ENCODE measurements at places on chromosomes 12 and 14. TPM values are rescaled to one million over a fixed set of nuclear protein-coding genes. Genes with fewer than 3 reads are reported as not detected.

Gene OLR1
- 1.4 TPM for polyA plus RNA-seq

DNA sequence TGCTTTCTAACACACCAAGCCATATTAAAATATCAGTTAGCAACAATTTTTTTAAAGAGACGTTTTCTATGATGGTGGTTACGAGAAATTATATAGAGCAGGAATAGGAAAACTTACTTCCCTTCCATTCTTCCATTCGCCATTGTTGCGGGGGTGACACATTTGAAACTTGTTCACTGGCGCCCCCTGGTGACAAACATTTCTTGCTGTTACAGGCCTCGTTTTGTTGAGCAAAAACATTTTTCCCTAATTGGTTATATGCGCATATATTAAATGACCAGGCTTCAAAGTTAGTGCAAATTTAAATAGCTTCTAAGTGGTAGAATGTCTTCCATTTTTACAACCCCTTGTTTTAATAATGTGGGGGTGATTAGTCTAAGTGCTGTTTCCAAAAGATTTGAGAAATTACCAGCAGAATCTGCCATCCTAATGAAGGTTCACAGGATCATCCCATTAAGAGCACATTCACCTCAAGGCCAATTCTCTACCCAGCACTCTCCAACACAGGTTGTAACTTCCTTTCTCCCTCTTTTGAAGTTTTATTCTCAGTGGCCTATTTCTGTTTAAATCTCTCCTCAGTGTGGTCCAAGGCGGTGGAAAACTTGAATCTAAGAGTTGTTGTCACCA lies 1124.7 kb downstream of the FLRT2 start:
- DNase-seq = no peak

DNA sequence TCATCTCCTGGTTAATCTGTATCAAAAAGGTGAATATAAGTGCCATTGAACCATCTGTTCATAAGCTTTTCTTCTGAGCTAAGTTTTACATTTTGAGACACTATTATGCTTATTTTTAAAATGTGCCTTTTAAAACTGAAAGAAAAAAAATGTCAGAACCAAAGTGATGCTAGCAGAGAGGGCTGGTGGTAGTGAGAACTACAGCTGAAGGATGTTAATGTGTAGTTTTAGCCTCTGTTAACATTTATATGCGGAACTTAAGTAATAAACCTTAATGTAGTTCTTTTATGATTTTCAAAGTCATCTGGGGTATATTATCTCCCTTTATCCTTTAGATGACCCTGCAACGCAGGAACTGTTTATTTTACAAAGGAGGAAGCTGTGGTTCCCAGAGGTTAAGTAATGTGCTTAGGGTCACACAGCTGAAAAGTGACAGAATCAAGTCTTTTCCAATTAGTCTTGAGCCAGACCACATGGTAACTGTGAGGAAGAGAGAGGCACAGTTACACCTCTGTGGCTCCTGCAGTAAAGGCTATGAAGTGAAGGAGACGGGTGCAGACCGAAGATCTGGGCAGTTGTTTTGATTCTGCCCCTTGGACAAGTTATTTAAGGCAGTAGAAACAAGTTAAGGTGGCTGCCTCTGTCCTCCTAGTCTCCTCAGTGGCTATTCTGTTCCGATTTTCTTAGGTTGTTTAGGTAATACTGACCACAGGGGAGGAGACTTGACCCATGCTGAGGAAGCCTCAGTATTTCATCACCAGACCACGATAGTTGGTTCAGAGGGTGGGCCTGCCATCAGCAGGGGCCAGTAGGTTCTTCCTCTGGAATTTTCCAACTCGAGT lies 23.9 kb downstream of the GNG2 start:
- no peak for DNase-seq

DNA sequence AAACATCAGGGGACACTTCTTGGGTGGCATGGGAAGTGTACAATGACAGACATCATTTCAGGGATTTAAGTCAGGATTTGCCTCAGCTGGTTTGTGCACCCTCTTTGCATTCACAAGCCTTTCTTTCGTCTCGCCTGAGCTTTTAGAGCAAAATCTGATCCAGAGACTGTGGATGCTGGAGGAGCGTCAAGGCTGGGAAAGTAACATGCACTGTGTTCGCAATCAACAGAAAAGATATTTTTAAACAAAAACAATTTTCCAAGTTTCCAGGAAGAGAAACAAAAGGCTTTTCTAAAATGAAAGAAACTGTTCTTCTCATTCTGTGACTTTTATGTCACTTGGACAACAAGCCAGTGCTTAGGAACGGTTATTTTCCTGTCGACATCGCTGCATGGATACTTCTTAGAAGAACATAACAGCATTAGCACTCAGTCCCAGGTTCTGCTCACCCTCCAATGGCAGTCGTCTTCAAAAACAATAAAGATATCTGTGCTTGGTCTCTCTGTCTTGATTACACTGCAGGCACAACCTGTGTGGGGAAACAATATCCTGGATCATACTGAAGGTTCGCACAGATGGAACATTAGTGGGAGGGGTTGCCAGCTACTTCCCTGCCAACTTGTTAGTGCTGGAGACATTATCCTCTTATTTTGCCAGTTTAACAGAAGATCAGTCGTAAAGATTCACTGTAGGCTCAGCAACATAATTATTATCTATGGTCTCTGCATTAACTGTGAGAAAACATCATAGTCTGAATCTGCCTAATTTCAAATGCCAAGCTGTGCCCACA lies 403.3 kb upstream of the ATP2B1 start:
- no peak for DNase-seq

DNA sequence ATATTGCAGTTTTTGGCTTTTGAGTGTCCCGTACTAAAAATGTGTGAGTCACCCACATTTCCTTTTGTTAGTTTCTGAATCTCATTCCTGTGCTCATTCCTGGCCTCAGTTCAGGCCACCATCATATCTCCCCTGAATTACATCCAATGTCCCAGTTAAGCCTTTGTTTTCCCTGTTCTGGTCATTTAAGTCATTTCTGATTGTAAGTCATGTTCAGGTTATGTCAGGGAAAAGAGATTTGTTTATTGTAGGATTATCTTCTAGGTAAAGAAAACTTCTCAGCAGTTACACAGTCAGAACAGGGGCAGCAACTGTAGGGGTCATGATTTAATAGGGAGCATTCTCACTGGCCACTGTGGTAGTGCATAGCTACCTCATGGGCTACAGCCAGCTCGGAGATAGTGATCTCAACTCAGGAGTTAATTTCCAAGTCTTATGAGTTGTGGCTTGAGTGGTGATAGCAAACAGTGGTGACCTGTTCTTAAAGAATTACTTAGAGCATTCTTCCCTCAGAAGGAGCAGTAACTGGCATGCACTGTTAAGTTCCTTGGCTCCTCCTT lies 6.7 kb downstream of the DDX47 start:
- no peak for DNase-seq

- no peak for DNase-seq
Observed at GRCh38 chr12:118870551-118870950, 110.8 kb upstream of the SRRM4 start.

- no peak for DNase-seq
Observed at GRCh38 chr12:52245962-52246569, 13.0 kb downstream of the KRT7 start.

GRCh38 chr12:24822121-24822899 lies 126.6 kb downstream of the BCAT1 start:
- DNase-seq = no peak

- DNase-seq = no peak
Observed at GRCh38 chr14:101114726-101115515, 211.4 kb upstream of the RTL1 start.

DNA sequence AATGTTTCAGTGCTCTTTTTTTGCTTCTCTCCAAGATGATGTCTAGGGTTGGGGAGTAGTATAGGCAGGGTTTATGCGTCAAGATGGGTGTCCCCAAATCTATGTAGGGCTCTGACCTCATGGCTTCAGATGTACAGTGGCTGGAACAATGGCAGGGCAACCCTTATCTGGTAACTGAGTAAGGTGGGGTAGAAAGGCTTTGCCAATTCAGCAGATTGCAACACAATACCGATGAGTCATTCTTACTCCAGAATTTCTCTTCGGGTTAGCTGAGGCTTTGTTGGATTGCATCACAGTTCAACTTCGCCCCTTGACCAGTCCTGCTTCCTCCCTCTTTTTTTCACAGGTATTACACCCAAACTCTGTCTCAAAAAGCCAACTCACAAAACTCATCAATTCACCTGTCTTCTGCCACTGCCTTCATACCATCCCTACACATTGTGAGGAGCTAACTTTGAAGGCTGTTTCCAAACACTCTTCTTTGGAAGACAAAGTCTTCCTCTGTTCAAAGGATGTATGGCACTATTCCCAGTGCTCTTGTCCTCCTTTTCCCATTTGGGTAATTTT lies 190.2 kb upstream of the CNOT2 start:
- DNase-seq = no peak
